ENCODE measurements at places on chromosomes 3 and 15.

DNA sequence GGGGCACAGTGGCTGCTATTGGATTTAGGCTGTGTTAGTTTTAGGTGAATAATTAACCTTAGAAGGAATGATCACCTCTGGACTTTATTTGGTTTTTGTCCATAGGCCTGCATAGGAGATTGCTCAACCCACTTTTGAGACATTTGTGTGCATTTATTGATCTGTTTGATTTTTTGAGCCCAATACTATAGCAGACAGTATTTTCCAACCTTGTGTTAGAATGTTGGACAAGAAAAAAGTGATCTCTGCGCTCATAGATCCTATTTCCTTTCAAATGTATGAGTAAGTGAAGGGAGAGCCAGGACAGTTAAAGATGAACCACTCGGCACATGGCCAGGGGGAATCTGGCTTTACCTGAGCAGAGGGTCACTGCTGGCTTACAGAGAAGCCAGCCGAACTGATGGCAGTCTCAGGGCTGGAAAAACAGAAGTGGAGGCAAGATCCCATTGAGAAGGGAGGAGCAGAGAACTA is 8.8 kb upstream of the TOPBP1 start:
- no peak for DNase-seq

- no peak for DNase-seq
These were observed 47.6 kb downstream of the SLMAP start for GRCh38 chr3:57803647-57804081.

DNA sequence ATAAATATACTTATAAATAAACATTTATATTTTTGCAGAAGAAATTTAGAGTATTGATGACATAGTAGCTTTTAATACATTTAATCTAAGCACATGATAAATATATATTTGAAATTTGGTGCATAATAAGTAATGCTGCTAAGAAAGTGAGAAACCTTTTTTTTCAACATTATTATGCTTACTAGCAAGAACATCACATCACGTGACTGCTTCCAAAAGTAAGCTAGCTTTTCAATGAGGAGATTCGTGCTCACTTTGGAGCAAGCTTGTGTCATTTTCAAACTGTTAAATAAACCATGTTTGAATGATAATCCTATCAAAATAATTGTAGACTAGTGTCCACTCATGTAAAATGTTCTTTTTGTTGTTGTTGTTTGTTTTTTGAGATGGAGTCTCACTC is 109.0 kb upstream of the SLC4A7 start:
- no peak for DNase-seq

GRCh38 chr3:57383838-57384237 is 91.4 kb upstream of the ASB14 start:
- DNase-seq = no peak

- DNase-seq = no peak
These were observed 9.4 kb downstream of the SLC6A20 start for GRCh38 chr3:45786801-45787495.

DNA sequence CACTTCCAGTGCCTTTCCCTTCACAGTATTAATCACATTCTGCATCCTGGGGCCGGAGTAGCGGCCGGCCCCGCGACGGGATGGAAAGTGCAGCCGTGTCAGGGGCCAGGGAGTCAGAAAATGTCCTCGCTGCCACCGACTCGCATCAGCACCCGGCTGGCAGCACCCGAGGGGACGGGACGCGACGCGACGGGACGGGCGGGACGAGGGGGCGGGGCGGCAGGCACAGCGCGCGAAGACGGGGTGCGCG is 353 bp downstream of the ATG3 start:
- no peak for DNase-seq

DNA sequence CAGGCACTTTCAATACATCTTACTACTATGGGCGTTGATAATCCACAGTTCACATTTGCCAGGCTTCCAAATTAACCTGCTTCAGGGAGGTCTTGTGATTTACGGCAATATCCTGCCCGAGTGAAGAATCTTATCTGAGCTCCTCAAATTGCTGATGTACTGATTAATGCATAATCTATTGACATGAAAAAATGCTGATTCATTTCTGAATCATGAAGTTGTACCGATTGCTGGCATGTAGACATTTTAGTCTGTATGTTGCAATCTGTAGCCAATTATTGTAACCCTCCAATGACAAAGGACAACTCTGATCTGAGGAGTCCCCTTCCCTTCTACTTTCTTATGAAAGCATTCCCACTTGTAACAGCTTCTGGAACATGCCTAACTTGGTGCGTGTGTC is 97.2 kb downstream of the SEC22A start:
- no peak for DNase-seq

DNA sequence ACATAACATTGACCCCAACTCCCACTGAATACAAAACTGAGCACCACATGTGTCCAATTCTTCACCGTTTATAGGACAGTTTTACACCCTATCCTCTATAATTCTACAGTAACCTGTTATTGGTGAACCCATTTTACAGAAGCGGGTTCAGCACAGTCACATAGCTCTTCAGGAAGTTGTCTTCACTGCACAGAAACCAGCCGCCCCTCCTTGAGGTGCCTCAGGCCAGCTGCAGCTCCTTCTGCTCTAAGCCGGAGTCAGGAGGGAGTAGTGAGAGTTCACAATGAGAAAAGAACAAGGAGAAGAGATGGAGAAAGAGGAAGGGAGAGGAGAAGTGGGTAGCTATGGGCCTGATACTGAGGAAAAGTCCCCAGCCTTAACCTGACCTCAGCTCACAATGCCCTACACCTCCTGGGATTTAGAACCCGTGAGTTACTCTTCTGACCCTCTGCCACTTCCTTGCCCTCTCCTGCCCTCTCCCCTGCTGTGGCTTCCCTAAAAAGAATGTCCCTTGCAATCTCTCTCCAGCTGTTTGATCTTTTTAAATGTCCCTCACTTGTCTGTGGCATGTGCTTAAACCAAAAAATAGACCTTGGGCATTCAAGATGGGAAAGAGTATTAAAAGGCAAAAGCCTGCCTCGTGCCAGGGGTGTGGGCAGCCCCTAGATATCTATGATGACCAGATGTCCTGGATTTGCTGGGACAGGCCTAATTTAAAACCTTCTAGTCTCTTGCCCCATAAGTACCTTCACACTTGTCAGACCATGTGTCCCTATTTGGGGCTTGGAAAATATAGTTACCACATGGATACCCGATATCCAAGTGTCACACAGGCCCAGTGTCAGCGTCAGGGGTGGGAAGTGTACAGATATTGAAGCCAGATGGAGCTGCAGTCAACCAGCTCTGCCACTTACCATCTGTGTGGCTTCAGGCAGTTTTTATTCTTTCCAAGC is 71.3 kb upstream of the HES1 start:
- no peak for DNase-seq

DNA sequence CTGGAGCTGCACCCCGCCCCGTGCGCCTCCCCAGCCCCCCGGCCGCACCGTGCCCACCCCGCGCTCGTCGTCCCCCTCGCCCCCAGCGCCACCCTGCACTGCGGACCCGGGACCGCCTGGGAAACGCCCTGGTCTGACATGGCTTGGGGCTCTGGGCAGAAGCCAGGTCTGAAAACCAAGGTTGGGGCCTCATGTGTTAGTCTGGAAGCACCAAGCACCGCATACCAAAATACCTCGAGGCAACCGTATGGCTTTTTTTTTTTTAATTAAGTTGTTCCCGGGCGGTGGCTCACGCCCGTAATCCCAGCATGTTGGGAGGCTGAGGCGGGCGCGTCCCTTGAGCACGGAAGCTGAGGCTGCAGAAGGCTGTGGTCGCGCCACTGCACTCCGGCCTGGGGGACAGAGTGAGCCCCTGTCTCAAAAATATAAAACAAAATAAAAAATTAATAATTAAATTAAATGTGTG is 91.5 kb upstream of the CHD2 start:
- DNase-seq = no peak

DNA sequence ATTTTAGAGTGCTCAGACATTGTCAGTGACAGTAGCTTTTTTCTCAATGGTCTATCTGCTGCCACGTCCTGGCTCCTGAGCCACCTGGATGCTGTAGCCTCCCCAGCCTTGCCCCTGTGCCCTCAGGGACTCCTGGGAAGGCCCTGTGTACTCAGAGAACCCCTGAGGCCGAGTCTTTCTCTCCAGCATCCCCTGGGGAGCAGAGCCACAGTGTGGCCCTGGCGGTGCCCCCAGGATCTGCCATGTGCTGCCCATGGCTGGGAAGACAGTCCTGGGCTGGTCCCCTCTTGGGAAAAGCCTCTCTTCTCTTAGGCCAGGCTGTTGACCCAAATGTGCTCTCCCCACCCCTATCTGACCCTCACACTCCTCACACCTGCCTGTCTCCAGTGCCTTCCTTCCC is 5.0 kb downstream of the MYD88 start:
- no peak for DNase-seq

GRCh38 chr3:148792516-148792915 is 35.1 kb upstream of the CPB1 start:
- DNase-seq = no peak

DNA sequence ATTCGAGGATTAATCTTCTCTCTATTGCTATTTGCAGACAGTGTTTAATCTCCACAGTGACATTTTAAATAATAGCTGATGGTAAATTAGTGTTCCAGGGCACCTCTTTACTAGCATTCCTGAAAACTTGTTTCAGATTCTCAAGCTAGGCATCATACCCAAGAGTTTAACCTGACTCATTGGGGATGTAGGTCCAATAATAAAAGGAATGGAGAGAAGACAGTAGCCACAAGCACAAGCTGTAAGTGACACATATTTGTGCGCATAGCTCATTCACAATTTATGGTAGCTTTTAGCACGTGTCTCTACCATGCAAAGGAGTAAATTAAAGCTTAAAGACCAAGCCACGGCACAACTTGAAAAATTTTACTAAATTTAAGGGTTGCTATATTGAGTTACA is 171.3 kb upstream of the FAM3D start:
- no peak for DNase-seq

- DNase-seq = no peak
These were observed 451.0 kb downstream of the MFSD1 start for GRCh38 chr3:159252772-159253384.

- no peak for DNase-seq
These were observed 103.4 kb downstream of the LSAMP start for GRCh38 chr3:116341899-116342298.

Measured in progenitor cell of endocrine pancreas (in vitro differentiated cells).